ENCODE measurements at places on chromosomes 12 and 14.

GRCh38 chr12:115132905-115133304 lies 448.9 kb upstream of the TBX3 start:
- DNase-seq, result no peak

GRCh38 chr14:69284170-69284569 lies 24.2 kb downstream of the GALNT16 start:
- DNase-seq, result no peak

DNA sequence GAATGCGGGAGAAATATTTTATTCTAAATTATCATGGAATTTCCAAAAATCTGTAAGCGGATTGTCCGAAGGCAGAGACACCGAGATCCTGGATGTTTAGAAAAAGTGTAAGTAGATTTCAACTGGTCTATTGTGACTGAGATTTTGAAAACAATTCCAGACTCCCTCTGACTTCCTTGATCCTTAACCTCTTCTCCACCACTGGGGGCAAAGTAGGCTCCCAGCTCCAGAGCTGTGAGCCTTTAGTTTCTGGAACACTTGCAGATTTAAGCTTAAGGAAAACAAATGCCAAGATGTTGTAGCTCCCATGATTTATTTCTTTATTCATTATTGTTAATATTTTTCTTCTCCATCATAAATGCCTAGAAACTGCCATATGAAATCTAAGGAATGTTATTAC lies 1320.5 kb upstream of the SEL1L start:
- no peak for DNase-seq

DNA sequence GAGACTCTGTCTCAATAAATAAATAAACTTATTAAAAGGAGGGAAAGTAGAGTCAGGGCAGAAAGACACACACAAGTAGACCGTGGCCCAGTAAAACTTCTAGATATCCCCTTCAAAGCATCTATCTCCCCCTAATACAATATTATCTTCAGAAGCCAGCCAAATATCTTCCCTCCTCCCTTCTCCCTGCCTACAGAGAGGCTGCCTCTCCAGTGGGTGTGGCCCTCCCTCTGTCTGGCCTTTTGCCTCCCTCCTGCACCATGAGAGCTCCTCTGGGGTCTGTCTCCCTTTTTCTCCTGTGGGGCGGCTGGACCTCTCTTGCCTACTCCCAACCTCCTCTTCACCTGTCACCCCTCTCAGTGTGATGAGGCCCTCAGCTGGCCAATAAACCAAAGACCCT lies 139.2 kb downstream of the EGLN3 start:
- DNase-seq, result no peak

GRCh38 chr14:52391881-52392615 lies 77.9 kb downstream of the PTGER2 start:
- DNase-seq, result no peak

DNA sequence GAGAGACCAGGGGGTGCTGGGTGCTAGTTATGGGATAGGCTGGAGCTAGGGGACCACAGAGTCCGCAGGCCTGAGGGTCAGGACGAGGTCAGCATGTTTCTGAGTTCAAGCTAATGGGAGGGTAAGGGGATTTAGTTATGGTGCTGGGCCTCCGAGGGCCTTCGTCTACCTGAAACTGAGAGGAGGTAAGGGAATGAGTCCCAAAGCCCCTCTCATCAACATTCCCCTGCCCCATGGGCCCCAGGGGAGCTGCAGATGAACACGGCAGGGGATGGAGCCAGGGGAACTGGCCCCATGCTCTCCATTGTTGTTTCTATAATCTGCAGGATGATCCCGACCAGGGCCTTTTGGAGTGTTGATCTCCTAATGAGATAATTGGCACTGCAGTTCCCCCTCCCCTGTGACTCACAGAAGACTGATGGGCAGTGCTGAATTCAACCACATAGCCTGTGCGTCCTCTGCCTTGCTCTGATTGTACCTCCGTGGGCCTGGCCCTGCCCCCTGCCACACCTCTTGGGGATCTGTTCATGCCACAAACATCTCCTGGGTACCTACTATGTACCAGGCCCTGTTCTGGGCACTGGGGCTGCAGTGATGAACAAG lies 21.4 kb downstream of the FAIM2 start:
- DNase-seq, result no peak

DNA sequence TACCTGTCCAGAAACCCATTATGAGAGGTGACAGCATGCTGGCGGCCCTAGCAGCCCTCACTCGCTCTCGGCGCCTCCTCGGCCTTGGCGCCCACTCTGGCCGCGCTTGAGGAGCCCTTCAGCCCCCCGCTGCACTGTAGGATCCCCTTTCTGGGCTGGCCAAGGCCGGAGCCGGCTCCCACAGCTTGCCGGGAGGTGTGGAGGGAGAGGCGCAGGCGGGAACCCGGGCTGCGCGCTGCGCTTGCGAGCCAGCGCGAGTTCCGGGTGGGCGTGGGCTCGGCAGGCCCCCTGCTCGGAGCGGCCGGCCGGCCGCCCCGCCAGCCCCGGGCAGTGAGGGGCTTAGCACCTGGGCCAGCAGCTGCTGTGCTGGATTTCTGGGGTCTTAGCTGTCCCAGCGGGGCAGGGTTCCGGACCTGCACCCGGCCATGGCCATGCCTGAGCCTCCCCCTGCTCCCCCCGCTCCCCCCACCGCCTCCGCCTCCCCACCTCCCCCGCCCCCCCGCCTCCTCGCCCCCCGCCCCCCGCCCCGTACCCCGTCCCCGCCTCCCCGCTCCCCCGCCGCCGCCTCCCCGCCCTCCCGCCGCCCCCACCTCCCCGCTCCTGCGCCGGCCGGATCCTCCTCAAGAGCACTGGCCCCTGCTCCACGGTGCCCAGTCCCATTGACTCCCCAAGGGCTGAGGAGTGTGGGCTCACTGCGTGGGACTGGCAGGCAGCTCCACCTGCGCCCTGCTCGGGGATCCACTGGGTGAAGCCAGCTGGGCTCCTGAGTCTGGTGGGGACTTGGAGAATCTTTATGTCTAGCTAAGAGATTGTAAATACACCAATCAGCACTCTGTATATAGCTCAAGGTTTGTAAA lies 163.1 kb downstream of the KLHL28 start:
- DNase-seq, result no peak

DNA sequence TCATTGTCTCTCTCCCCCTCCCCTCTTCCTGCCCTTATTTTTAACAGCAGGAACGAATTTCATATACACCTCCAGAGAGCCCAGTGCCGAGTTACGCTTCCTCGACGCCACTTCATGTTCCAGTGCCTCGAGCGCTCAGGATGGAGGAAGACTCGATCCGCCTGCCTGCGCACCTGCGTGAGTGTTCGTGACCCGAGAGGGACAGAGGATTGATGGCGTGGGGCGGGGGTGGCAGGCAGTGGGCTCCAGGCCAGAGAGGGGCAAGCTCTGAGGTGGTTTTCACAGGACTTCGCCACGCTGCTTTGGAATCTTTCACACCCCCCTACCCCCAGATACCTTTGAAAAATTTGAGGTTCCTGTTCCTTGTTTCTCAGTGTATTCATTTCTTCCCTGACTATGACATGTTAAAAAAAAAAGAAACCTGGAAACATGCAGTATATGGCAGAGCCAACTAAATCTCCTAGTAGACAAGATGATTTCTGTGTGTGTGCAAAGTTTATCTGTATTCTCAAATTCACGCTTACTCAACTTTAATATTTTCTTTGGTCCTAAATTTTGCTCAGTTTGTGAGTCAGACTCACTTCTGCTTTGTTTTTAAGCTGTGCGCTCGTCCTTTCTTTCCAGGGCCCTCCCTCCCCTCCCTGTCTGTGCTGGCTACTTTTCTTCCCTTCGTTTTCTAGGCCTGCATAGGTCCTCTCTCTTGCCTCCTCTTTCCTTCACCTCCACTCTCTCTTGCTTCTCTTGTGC lies 103.1 kb downstream of the ETV6 start:
- DNase-seq, result no peak

GRCh38 chr14:69399750-69400149 lies 1.3 kb downstream of the SLC39A9 start:
- no peak for DNase-seq

DNA sequence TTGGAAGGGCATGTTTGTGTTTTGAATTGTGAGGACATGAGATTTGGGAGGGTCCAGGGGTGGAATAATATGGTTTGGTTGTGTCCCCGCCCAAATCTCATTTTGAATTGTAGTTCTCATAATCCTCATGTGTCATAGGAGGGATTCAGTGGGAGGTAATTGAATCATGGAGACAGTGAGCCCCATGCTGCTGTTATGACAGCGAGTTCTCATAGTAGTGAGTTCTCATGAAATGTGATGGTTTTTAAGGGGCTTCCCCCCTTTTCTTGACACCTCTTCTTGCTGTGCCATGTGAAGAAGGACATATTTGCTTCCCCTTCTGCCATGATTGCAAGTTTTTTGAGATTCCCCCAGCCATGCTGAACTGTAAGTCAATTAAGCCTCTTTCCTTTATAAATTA lies 260.0 kb downstream of the DUSP6 start:
- DNase-seq, result no peak

DNA sequence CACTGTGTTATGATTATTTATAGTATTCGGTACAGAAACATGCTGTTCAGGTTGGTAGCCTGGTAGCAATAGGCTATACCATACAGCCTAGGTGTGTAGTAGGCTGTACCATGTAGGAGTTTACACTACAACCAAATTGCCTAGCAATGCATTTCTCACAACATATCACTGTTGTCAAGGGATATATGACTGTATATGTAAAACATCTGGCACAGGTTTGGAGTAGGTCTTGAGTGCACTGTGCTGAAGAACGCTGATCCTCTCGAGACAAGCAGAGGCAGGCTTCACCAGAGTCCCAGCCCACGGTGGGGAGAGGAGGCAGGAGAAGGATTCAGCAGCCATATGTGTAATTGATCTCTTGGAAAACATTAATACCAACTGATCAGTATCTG lies 15.0 kb upstream of the TBX5 start:
- DNase-seq, result no peak

- no peak for DNase-seq
Observed at GRCh38 chr12:7667125-7667524, 1.4 kb upstream of the APOBEC1 start.

DNA sequence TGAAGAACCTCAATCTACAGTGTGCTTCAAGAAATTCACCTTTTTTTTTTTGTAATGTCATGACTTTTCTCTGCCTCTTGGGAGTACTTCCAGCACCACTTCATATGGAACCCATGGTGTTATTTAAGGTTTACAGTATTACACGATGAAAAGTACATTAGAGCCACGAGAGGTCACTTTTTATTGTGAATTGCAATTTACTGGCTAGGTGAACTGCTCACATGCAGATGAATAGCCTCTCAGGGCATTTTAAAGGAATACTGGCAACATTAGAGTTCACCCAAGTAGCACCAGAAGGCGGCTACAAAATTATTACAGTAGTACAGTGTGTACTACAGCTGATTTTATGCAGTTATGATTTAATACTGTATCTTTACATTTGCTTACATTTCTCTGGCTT lies 99.1 kb upstream of the PPP4R3A start:
- DNase-seq, result no peak

- no peak for DNase-seq
Observed at GRCh38 chr12:94614288-94614721, 36.1 kb downstream of the TMCC3 start.

DNA sequence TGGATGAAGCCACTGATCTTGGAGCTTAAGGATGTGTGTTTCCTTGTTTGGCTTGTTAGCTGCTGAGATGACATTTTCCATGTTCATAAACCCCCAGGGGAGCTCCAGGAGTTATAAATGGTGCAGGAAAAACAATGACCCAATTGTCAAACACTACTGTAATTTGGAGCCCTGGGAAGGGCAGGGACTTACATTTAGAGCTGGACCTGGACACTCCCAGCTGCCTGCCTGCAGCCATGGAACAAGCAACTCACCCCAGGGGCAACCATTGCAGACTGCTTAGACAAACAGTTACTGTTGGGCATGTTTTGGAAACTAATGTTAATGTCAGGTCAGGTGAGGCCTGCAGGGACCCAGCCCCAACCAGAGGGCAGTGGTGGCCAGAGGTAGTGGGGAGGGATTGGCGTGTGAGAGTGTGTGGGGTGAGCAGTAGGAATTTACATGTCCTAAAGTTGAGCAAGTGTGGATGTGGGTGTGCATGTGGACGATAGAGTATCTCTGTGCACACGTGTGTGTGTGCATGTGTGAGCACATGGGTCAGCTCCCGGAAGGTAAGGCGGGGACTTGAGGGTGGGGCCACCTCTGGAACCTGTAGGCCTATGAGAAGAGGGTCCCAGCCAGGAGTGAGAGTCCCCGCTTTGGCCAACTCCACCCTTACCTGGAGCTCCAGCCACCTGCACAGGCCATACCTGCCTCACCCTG lies 86.4 kb upstream of the NOS1 start:
- DNase-seq, result no peak

- DNase-seq, result peak; percentile 17
Observed at GRCh38 chr12:112381406-112381882, 787 bp downstream of the HECTD4 start.

DNA sequence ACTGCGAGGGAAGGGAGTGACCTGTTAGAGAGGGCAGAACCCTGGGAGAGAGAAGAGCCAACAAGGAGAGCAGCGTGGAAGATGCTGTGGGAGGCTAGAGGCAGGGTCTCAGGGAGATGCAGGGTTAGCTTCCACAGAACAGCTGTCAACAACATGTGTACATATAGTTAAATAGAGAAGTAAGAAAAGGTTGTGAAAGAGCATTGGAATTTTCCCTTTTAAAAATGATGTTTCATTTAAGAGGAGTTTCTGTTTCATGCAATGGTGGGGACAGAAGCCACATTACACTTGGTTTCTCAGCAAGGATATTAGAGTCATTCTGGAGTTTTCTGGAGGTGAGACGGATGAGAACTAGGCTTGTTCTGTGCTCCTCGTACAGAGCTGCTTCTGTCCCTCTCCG lies 23.8 kb upstream of the TBC1D30 start:
- no peak for DNase-seq

DNA sequence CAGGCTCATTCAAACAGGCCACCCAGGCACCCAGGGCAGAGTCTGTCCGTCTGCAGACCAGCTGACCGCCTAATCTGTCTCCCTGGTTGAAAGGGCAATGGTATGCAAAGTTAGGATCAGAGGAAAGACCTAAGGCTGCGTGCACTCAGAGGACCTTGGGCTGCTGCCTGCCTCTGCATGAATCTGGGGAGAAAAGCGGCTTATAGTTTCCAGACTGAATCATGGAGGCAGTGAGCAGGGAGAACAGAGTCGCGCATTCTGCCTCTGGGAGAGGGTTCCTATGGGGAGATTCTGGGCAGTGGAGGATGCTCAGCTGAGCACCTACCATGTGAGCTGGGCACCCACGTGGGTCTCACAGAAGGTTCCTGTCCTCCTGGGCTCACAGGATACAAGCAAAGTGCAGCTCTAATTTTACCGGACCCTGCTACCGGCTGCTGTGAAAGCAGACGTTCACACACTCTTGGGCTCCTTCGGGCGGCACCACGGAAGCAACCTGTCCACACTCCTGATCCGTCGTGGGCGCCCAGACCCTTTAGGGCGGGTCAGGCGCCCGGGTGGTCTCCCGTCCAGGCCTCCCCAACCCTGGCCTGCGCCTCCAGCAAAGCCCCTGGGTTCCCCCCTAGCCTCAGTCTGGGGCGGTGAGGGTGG lies 772 bp downstream of the SCARB1 start:
- DNase-seq, result no peak

All from stimulated activated CD8-positive, alpha-beta memory T cell treated with anti-CD3 and anti-CD28 coated beads, Interleukin-2, amount 100 ng/mL, for 48 hours (primary cell).